ENCODE measurements at places on chromosomes 7 and 10.

DNA sequence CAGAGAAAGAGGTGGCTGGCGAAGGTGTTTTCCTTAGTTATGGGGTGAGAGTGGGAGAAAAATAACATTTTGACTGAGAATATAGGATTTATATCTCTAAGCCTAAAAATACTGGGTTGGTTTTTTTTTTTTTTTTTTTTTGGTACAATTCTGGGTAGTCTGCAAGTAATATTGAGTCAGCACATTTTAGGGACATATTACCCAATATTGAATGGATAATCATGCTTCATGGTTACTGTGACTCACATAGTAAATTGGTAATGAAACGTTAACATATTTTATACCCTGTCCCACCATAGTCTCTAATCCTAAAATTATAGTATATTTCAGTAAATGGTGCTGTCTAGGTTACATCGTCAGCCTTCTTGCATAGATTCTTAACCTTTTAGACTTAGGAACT lies 91.4 kb downstream of the TPST1 start:
- no peak for DNase-seq

GRCh38 chr10:1200866-1201807 lies 145.0 kb downstream of the WDR37 start:
- no peak for DNase-seq

- no peak for DNase-seq
Measured at GRCh38 chr7:44308596-44309270, 16.7 kb downstream of the CAMK2B start.

- no peak for DNase-seq
Measured at GRCh38 chr10:3972460-3973301, 187.7 kb upstream of the KLF6 start.

GRCh38 chr7:87810130-87810529 lies 66.0 kb downstream of the SLC25A40 start:
- DNase-seq = no peak

DNA sequence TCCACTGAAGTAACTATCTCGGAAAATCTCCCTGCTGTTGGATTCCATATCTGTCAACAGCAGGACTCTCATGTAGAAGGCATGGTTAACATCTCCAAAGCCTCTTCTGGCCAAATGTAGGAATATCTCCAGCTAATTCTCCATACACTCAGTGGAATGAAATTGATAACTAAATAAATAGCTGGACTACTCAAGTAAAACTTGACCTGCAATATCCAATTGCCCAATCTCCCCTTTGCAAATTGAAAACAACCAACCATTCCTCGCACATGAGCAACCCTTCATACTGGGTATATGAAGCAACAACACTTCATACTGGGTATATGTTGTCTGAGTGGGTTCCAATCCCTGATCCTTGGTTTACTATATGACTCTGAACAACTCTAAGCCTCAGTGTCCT lies 105.4 kb upstream of the KMT2E start:
- no peak for DNase-seq

DNA sequence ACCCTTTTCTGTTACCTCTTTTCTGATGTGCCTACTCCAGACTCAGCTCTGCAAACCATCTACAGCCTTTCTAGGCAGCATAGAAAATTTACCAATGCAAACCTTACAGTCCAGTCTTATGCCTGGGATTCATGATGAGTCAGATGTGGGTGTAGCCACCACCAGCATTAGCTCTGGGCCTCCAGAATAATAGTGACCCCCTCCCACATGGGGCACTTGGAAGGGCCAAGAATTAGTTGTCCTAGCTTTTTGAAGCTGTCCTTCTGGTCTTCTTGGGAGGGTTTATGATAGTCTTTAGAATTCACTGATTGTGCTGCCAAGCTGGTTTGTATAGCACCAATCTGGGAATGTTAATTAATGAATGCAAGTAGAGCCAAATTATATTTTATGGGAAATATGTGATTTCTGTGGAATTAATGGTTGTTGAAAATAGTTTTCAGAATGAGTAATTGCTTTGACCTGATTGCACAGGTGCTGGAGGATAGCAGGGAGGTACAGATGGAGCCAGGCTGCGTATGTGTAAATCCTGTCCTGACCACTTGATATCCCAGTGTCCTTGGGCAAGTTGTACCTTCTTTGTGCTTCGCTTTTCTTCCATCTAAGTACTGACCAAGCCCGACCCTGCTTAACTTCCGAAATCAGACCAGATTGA lies 94.8 kb downstream of the CPED1 start:
- DNase-seq = no peak

GRCh38 chr10:1615186-1615954 lies 122.0 kb downstream of the ADARB2 start:
- DNase-seq = no peak

DNA sequence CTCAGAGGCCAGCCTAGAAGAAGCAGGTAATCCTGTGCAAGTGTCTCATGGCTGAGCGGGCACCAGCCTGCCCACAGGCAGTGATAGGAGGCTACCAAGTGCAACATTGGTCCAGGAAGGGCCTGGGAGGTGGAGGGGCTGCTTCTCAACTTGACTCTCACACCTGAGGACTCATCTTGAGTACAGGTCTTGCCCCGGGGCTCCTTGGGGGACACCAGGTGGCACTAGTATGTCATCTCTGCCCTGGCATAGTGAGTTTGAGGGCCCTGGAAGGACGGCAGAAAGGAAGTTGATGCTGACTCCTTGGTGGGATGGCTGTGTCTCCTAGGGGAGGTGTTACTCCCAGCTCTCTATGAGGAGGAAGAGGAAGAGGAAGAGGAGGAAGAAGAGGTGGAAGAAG lies 2.3 kb downstream of the CCDC136 start:
- no peak for DNase-seq

DNA sequence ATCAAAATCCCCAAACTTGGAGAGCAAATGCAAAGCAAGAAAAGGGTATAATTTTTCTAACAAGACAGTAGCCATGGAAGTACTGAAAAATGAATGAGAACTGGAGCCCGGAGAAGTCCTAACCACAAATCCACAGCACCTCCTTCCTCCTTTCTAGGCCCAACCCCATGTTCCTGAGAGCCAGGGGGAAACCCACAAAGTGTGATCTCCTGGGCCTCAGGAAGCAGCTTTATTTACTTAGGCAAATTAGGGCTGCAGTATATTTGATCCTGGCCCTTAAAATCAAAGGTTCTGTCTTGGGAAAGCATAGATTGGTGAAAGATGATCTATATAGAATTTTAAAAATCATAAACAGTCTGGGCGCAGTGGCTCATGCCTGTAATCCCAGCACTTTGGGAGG lies 103.0 kb downstream of the DOCK4 start:
- DNase-seq = no peak

- no peak for DNase-seq
Measured at GRCh38 chr10:126087153-126087680, 190.9 kb downstream of the FANK1 start.

- no peak for DNase-seq
Measured at GRCh38 chr10:70324339-70324861, 40.6 kb upstream of the NPFFR1 start.

GRCh38 chr10:85400981-85401695 lies 965.5 kb downstream of the GRID1 start:
- no peak for DNase-seq

DNA sequence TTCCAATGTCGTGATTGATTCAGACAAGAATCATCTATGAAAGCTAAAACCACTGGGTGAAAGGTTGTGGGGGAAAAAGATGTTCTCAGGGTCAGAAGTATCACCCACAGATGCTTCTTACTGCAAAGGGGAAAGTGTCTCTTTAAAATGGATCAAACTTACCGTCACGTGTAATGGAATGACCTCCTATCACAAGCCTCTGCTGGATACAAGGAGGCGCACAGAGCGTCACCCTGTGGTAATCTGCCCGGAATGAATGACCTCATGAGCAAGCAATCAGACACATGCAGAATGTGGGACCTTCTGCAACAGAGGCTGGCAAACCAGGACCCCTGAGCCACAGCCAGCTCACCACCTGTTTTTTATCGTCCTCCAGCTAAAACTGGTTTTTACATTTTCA lies 33.0 kb downstream of the WIPF3 start:
- DNase-seq = no peak

GRCh38 chr10:88120599-88121333 lies 257.3 kb downstream of the PTEN start:
- DNase-seq = no peak

DNA sequence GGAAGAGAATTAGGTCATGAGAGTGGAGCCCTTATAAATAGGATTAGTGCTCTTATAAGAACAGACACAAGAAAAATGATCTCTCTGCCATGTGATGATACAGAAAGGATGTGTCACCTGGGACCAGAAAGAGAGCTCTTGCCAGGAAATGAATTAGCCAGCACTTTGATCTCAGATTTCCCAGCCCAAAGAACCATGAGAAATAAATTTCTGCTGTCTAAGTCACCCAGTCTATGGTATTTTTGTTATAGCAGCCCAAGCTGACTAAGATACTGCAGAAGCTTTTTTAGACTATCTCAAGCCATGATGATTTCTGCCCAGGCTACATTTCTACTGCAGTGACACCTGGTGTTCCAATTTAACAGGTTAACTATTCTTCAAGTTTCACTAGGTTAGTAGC lies 84.8 kb downstream of the RSU1 start:
- DNase-seq = no peak

- DNase-seq = no peak
Measured at GRCh38 chr7:107900496-107901015, 9.6 kb downstream of the DLD start.

DNA sequence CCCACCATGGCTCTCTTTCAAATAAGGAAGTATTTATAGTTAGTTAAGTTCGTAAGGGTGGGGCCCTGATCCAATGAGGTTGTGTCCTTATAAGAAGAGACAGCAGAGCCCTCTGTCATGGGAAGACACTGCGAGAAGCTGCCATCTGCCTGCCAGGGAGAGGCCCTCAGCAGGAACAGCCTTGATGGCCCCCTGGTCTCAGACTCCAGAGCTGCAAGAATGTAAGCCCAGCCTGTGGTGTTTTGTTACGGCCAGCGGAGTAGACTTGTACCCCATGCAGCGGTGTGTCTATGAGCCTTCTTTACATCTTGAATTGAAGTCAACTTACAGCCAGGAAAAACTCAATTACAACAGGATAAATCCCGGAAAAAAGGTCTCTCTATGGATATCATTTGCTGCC lies 14.3 kb upstream of the LARP4B start:
- DNase-seq = no peak

GRCh38 chr7:11716185-11716584 lies 115.8 kb downstream of the THSD7A start:
- DNase-seq = no peak

DNA sequence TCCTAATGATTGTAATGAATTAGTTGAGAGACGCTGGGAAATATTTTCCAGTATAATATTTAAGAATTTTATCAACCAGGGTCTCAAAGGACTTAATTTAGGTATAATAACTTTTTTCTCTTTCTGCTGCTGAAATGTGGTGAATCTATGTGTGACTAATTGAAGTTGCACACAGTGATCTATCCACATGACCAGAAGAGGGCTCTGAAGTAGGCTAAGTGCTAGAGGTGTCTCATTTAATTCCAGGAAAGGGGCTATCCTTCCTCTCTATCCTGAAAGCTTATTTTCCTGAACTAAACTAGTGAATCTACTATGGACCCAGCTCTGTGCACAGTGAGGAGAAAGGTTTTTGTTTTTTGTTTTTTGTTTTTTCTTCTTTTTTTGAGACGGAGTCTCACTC lies 294.4 kb upstream of the MYO3A start:
- no peak for DNase-seq

DNA sequence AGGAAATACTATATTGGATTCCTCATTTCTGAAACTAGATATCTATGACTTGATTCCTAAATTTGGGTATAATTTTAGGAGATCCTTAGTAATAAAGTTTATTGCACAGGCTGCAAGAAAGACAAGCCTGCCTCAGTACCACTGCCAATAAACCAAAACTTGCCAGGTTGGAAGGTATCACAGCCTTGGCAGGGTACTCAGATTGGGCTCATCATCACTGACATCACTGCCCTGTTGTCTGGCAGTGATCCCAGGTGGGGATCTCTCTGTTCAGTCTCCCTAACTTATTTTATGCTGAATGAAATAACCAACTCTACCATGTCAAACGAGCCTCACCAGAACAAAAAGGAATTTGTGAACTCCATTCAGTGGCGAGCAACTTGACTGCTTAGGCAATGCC lies 18.8 kb downstream of the FIGNL1 start:
- DNase-seq = no peak

DNA sequence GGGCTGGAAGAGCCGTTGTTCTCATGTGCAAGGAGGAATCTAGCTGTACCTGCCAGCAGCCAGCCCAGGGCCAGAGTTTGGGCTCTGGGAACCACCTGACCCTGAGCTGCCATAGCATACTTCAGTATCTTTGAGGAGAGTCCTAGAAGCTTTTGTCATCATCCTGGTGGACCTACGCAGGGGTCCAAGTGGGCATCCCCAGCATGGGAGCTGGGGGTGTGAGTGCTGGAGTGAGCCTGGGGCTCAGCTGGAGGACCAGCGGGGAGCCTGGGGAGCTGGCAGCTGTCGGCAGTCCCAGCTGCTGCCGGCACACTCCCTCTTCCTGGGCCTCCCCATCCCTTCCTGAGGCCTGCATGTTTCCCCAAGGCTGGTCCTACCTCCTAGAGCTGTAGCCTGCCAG lies 32.5 kb downstream of the C10orf105 start:
- no peak for DNase-seq

GRCh38 chr7:96089511-96089910 lies 232.4 kb downstream of the SLC25A13 start:
- no peak for DNase-seq

Measured in NCI-H187 (cell line).